ENCODE measurements at places on chromosomes 1 and 21.
A peak's percentile ranks its signal among the peaks of the same experiment; 100 is the strongest.

DNA sequence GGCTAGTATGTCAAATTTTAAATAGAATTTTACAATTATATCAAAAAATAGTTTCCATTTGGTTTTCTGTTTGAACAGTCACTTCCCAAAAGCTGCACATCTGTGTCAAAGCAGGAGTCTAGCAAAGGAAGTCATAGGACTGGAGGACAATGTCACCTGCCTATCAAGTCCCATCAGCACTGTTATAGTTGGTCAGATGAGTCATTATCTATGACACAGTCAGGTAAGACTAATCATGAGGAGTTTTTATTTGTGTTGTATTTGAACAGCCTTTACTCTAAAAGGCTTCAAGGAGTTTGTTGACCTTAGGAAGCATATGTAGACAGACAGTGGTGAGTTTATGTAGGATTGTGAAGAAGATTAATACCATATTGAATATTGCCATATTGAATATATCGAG lies 74.2 kb upstream of the QSOX1 start:
- DNase-seq: no peak
- H3K4me3 ChIP-seq: no peak overlapping the region
- H3K27me3 ChIP-seq: no peaks in the 10 kb centered on the region
- no peaks in the 10 kb centered on the region for H3K36me3 ChIP-seq

GRCh38 chr1:219279017-219279770 lies 105.5 kb downstream of the LYPLAL1 start:
- no peaks in the 10 kb centered on the region for H3K4me1 ChIP-seq
- no peaks in the 10 kb centered on the region for H3K27me3 ChIP-seq
- H3K27ac ChIP-seq: no peak overlapping the region
- no peaks in the 10 kb centered on the region for H3K36me3 ChIP-seq

DNA sequence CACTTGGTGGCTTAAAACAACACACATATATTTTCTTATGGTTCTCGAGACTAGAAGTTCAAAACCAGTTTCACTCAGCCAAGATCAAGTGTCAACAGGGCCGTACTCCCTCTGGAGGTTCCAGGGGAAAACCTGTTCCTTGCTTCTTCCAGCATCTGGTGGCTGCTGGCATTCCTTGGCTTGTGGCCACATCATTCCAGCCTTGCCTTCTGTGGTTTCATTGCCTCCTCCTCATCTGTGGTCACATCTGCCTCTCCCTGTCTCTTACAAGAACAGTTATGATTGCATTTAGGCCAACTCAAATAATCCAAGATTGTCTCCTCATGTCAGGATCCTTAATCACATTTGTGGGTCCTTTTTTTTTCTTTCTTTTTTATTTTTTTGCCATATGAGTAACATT lies 240.7 kb upstream of the HOOK1 start:
- H3K4me1 ChIP-seq: no peaks in the 10 kb centered on the region
- H3K27me3 ChIP-seq: no peaks in the 10 kb centered on the region
- H3K27ac ChIP-seq: no peak overlapping the region
- H3K36me3 ChIP-seq: no peaks in the 10 kb centered on the region
- no peak for DNase-seq

DNA sequence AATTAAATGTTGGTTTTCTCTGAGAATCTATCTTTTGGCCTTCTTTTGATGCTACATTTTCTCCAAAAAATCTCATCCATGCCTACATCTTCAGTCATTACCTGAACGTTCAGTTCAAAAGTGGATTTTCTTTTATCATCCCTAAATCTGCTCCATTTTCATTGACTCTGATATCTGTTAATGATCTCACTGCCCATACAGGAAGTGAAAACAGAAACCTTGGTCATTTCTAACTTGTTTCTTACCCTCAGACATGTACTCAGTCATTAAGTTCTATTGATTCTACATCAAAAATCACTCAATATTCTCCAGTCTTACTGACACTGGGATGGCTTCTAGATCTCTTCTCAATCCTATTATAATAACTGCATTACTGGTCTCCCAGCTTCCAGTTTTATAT lies 22.7 kb downstream of the PRKACB start:
- H3K4me3 ChIP-seq: no peak overlapping the region
- DNase-seq: no peak
- no peak overlapping the region for H3K27ac ChIP-seq

GRCh38 chr1:77047978-77048614 lies 171.1 kb downstream of the PIGK start:
- no peaks in the 10 kb centered on the region for H3K4me1 ChIP-seq
- no peak overlapping the region for H3K4me3 ChIP-seq
- no peaks in the 10 kb centered on the region for H3K27me3 ChIP-seq
- DNase-seq: no peak

GRCh38 chr1:179742291-179742690 lies 800 bp upstream of the FAM163A start:
- no peaks in the 10 kb centered on the region for H3K4me1 ChIP-seq
- peaks cover 5% of the 10 kb centered on the region for H3K27me3 ChIP-seq
- no peak overlapping the region for H3K27ac ChIP-seq
- DNase-seq: no peak

- DNase-seq: no peak
- H3K4me1 ChIP-seq: no peaks in the 10 kb centered on the region
- no peaks in the 10 kb centered on the region for H3K27me3 ChIP-seq
- no peak overlapping the region for H3K4me3 ChIP-seq
- H3K27ac ChIP-seq: no peak overlapping the region
These were observed 5.8 kb downstream of the RGS1 start for GRCh38 chr1:192581131-192581927.

- H3K4me3 ChIP-seq: peak overlapping the region; percentile 78
- H3K36me3 ChIP-seq: no peaks in the 10 kb centered on the region
- no peaks in the 10 kb centered on the region for H3K27me3 ChIP-seq
- DNase-seq: no peak
- peaks cover 8% of the 10 kb centered on the region for H3K4me1 ChIP-seq
These were observed 1.1 kb downstream of the WARS2 start for GRCh38 chr1:119139403-119139802.

DNA sequence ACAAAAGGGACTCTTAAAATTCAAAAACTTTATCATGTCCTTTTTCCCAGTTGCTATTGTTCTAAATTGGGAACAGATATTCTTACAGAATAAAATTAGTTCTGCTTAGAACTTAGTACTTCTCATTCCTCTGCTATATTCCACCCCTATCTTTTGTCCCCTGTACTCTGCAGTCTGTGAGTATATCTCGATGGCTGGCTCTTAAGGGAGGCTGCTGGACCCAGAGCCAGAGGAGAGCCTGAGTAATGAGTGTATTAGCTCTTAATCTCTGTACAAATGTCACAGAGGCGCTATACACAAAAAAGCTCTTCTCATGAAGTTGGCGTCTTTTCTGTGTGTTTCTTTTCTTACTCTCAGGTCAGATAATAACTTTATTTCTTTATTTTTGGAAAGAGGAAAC lies 423.4 kb downstream of the ZP4 start:
- DNase-seq: no peak
- H3K27ac ChIP-seq: no peak overlapping the region
- H3K36me3 ChIP-seq: no peaks in the 10 kb centered on the region
- H3K4me3 ChIP-seq: no peak overlapping the region
- H3K27me3 ChIP-seq: no peaks in the 10 kb centered on the region

GRCh38 chr1:197595304-197595904 lies 179.9 kb downstream of the DENND1B start:
- no peak for DNase-seq
- H3K36me3 ChIP-seq: no peaks in the 10 kb centered on the region
- no peak overlapping the region for H3K27ac ChIP-seq
- no peaks in the 10 kb centered on the region for H3K27me3 ChIP-seq

GRCh38 chr1:158354255-158354654 lies 561 bp downstream of the CD1E start:
- no peak for DNase-seq
- no peaks in the 10 kb centered on the region for H3K4me1 ChIP-seq
- no peak overlapping the region for H3K4me3 ChIP-seq
- H3K27ac ChIP-seq: no peak overlapping the region

DNA sequence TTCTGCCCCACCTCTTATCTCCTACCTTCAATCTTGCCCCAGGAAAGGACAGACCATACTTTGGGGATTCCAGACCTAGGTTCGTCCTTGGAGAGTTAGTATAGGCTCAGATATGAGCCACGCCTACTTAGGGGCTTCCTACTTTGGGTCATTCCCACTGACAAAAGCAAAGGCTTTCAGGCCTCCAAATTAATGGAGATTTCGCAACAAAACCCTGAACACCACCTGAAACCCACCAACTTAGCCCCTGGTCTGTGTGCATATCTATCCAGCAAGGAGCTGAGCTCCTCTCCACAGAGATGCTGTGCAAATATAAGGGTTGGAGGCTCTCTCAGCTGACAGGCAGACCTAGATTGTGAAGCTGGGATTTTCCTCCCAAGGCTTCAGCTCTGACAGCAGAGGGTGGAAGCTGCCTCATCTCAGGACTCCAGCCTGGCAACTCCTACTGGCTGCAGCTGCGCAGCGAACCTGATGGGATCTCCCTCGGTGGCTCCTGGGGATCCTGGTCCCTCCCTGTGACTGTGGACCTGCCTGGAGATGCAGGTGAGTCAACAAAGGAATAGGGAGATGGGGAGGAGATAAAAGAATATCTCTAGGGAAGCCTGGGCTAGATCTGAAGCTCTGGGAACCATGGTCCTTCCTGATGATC lies 2.1 kb downstream of the MPL start:
- no peak overlapping the region for H3K27ac ChIP-seq
- no peak overlapping the region for H3K4me3 ChIP-seq
- DNase-seq: no peak
- no peaks in the 10 kb centered on the region for H3K27me3 ChIP-seq
- no peaks in the 10 kb centered on the region for H3K36me3 ChIP-seq

DNA sequence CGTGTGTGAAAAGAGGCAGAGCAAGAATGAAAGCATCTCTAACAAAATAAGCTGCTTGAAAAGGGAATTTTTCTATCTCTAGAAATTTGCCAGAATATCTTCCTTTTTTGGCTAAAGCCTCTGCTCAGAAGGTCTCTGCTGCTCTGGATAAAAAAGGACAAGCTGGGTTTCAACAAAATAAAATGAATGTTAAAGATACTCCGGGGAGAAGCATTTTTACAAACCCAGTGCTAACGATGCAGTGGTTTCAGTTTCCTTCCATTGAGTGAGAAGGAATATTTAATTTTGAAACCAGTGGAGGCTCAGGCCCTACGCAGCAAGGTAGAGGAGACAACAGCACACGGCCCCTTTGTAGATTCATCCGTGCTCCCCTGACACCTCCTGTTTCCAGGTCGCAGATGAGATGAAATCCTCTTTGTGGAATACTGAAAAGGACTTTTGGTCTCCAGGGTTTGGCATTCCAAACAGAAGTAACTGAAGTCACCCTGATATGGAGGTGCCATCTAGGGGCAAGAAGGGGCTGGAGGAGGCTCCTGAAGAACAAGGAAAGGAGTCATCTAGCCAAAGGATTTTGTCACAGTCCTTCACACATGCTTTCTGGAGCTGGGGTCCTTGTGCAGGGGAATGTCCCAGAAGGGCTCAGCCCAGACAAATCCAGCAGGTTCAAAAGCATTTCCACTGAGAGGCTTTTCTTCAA lies 65.7 kb upstream of the SYT6 start:
- H3K27me3 ChIP-seq: no peaks in the 10 kb centered on the region
- no peaks in the 10 kb centered on the region for H3K4me1 ChIP-seq
- no peaks in the 10 kb centered on the region for H3K36me3 ChIP-seq

- H3K4me1 ChIP-seq: no peaks in the 10 kb centered on the region
- DNase-seq: no peak
- H3K36me3 ChIP-seq: no peaks in the 10 kb centered on the region
- no peak overlapping the region for H3K27ac ChIP-seq
These were observed 98.9 kb upstream of the RGS18 start for GRCh38 chr1:192059407-192059806.

GRCh38 chr1:229438021-229438420 lies 4.1 kb upstream of the ACTA1 start:
- H3K27me3 ChIP-seq: peaks cover 9% of the 10 kb centered on the region
- no peaks in the 10 kb centered on the region for H3K36me3 ChIP-seq
- H3K4me3 ChIP-seq: no peak overlapping the region

- no peak overlapping the region for H3K27ac ChIP-seq
- H3K27me3 ChIP-seq: peaks cover 11% of the 10 kb centered on the region
- H3K36me3 ChIP-seq: no peaks in the 10 kb centered on the region
- no peak for DNase-seq
- no peak overlapping the region for H3K4me3 ChIP-seq
- no peaks in the 10 kb centered on the region for H3K4me1 ChIP-seq
These were observed 425.1 kb downstream of the SETD4 start for GRCh38 chr21:35635261-35635660.

DNA sequence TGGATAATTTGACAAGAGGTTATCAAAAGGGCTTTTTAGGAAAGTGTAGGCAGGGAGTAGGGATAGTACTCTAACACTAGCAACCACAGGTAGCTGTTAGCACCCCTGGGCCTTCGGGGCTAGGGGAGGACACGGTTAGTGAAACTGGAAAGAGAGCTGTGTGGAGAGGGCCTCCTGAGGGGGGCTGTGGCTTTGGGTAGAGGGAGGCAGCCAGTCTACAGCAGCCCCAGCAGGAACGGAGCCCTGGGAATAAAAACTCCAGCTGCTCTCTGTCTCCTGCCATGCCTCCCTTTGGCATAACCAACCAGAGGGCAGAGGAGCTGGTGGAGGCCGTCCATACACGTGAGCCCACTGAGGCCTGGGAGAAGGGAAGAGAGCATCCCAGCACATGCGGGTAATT lies 223.2 kb downstream of the FOXD2 start:
- no peaks in the 10 kb centered on the region for H3K27me3 ChIP-seq
- H3K27ac ChIP-seq: no peak overlapping the region
- no peak for DNase-seq
- no peaks in the 10 kb centered on the region for H3K4me1 ChIP-seq
- no peak overlapping the region for H3K4me3 ChIP-seq

DNA sequence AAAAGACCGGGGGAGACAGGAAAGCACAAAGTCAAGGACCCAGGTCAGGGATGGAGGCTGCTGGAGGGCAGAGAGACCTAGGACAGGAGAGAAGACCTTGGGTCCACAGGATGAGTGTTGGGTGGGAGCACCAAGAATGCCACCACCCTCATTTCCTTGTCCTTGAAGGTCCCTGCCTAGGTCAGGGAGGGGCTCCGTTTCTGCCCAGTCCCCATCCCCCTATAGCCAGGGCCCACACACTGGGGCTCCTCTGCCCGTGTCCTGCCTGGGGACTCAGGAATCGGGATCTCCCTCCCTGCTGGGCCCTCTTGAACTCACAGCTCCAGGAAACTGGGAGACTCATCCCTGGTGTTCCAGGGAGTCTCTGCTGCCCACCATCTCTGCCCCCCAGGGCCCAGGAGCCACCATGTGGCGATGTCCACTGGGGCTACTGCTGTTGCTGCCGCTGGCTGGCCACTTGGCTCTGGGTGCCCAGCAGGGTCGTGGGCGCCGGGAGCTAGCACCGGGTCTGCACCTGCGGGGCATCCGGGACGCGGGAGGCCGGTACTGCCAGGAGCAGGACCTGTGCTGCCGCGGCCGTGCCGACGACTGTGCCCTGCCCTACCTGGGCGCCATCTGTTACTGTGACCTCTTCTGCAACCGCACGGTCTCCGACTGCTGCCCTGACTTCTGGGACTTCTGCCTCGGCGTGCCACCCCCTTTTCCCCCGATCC lies 584 bp downstream of the TINAGL1 start:
- H3K4me3 ChIP-seq: peak overlapping the region; percentile 48
- no peaks in the 10 kb centered on the region for H3K27me3 ChIP-seq
- peak overlapping the region; percentile 94 for H3K27ac ChIP-seq
- peaks cover 27% of the 10 kb centered on the region for H3K4me1 ChIP-seq
- DNase-seq: no peak

GRCh38 chr1:172845371-172845770 lies 186.5 kb downstream of the FASLG start:
- H3K27ac ChIP-seq: no peak overlapping the region
- H3K4me3 ChIP-seq: no peak overlapping the region
- no peaks in the 10 kb centered on the region for H3K36me3 ChIP-seq
- no peak for DNase-seq
- no peaks in the 10 kb centered on the region for H3K4me1 ChIP-seq
- H3K27me3 ChIP-seq: no peaks in the 10 kb centered on the region
